Large intestine (tissue), 12 donors: ENCODE measurements at places on chromosomes 2 and 18. TPM values are rescaled to one million over a fixed set of nuclear protein-coding genes. Genes with fewer than 3 reads are reported as not detected.
A peak's percentile ranks its signal among the peaks of the same experiment; 100 is the strongest.

- no peak overlapping the region for H3K4me3 ChIP-seq
- peak overlapping the region; percentile 92 for H3K27ac ChIP-seq
- no peak for DNase-seq
- H3K27me3 ChIP-seq: no peaks in the 10 kb centered on the region
- peaks cover 50% of the 10 kb centered on the region for H3K36me3 ChIP-seq
Measured at GRCh38 chr18:48933578-48934414, 17.0 kb downstream of the SMAD7 start.

- peaks cover 1% of the 10 kb centered on the region for H3K27me3 ChIP-seq
- no peaks in the 10 kb centered on the region for H3K4me1 ChIP-seq
- no peak overlapping the region for H3K27ac ChIP-seq
- no peak overlapping the region for H3K4me3 ChIP-seq
- no peaks in the 10 kb centered on the region for H3K36me3 ChIP-seq
Measured at GRCh38 chr2:46290078-46290477, 7.1 kb upstream of the EPAS1 start.

GRCh38 chr2:145108959-145109710 lies 589.2 kb upstream of the ZEB2 start:
- no peaks in the 10 kb centered on the region for H3K36me3 ChIP-seq
- DNase-seq: no peak
- H3K4me1 ChIP-seq: no peaks in the 10 kb centered on the region

DNA sequence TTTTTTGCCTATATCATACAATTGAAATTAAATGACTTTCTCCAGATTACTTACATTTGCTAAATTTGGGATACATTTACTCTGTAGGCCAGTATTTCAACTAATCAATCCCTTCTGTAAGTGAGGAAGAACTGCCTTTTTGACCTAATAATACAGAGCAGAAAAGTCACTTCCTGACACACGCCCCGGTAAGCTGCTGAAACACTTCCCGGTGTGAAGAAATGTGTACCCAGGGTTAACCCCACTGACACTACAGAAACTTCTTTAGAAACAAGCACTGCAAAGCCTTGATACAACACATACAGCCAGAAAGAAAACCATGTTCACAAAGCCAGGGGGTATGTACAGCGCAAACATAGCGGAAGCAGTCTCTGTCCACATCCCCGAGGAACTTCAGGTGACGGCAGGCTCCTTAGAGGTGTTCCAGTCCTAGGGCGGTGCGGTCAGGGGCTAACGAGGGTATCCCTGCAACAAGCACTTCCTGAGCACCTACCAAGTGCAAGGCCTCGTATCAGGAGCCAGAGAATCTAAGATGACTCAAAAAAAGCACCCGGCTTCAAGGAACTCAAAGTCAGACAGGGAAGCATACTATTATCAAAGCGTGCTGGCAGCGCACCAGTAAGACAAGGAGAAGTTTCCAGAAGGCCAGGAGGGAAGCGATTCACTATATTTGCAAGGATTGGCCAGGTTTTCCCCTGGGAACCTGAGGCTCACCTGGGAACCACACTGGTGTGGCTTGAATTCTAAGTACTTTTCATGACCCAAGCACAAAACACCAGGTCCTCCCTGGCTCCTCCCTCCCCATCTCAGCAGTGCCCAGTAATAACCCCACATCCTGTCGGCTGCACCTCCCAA lies 46.6 kb downstream of the ZNF516 start:
- peaks cover 6% of the 10 kb centered on the region for H3K4me1 ChIP-seq
- H3K36me3 ChIP-seq: peaks cover 3% of the 10 kb centered on the region
- H3K4me3 ChIP-seq: no peak overlapping the region
- DNase-seq: no peak
- H3K27ac ChIP-seq: peak overlapping the region; percentile 9

GRCh38 chr2:26123426-26123825 lies 49.5 kb upstream of the GAREM2 start:
- H3K36me3 ChIP-seq: peaks cover 11% of the 10 kb centered on the region
- no peak overlapping the region for H3K27ac ChIP-seq

DNA sequence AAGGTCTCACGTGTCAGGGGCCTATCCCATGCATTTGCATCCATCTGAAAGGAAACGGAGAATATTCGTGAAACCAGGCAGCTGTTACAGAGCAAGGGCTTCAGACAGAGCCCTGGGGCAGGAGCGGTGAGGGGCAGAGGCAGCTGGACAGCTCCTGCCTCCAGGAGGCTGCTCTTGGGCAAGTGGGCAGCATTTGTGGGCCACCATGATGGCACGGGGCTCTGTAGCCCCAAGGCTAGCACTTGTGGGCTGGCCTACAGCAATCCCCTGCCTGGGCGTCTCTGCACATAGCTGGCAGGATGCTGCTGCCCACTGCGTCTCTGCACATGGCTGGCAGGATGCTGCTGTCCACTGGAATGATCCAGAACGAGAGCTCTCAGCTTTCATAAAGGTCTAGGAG lies 52.8 kb upstream of the PTMA start:
- H3K27ac ChIP-seq: no peak overlapping the region
- no peaks in the 10 kb centered on the region for H3K36me3 ChIP-seq
- H3K4me1 ChIP-seq: peaks cover 19% of the 10 kb centered on the region
- no peak overlapping the region for H3K4me3 ChIP-seq
- H3K27me3 ChIP-seq: no peaks in the 10 kb centered on the region

GRCh38 chr18:43651057-43651456 lies 373.8 kb upstream of the SYT4 start:
- no peak overlapping the region for H3K27ac ChIP-seq
- no peak overlapping the region for H3K4me3 ChIP-seq
- H3K27me3 ChIP-seq: no peaks in the 10 kb centered on the region
- no peaks in the 10 kb centered on the region for H3K4me1 ChIP-seq
- no peak for DNase-seq

DNA sequence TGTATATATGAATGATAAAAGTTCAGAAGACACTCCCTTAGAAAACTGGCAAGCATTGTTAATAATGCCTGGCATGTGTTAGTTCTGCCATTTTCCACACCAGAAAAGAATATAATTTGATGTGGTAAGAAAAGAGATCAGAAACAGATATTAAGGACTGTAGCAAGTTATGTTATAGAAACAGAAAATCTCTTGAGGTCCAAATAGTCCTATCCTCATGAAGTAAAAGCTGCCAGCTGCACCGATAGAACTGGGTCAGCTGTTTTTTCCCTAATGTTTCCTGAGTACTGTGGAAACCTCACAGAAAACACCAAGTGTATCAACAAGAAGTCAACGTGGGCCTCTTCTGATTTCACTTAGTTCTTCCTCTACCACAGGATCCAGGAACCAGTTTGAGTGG lies 56.9 kb upstream of the SDC1 start:
- H3K4me3 ChIP-seq: no peak overlapping the region
- H3K27me3 ChIP-seq: no peaks in the 10 kb centered on the region
- DNase-seq: no peak
- H3K4me1 ChIP-seq: no peaks in the 10 kb centered on the region

DNA sequence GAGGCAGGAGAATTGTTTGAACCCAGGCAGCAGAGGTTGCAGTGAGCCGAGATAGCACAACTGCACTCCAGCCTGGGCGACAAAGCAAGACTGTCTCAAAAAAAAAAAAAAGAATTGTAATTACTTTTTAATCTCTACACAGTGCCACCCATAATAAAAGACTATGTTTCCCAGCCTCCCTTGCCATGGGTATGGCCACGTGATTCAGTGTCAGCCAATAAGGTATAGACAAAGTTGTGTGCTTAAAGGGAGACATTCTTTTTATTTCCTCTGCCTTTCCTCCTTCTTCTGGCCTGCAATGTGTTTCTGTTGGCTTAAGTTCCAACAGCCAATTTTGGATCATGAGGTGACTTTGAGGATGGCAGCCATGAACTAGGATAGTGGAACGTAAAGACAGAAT lies 406.9 kb downstream of the LNPK start:
- H3K36me3 ChIP-seq: no peaks in the 10 kb centered on the region
- H3K4me1 ChIP-seq: no peaks in the 10 kb centered on the region
- no peak overlapping the region for H3K27ac ChIP-seq
- no peak overlapping the region for H3K4me3 ChIP-seq
- H3K27me3 ChIP-seq: no peaks in the 10 kb centered on the region

DNA sequence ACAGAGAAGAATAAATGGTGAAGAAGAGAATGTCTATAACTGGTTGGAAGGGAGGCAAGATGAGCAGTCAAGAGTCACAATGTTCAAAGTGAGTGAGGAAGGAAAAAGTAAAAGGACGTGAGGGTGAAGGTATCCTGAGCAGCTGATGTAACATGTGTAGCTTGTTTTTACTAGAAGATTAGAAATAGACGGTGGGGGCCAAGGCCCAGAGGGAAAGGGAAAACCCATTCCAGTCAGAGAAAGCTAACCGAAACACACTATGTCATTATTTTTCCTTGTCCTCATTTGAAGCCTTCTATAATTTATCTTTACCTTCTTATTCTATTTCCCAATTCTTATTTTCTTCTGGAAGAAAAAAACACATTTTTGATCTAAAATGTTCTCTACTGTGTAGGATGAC lies 176.6 kb downstream of the THADA start:
- no peak overlapping the region for H3K4me3 ChIP-seq
- peaks cover 13% of the 10 kb centered on the region for H3K4me1 ChIP-seq
- H3K27me3 ChIP-seq: no peaks in the 10 kb centered on the region
- DNase-seq: no peak
- no peak overlapping the region for H3K27ac ChIP-seq
- H3K36me3 ChIP-seq: no peaks in the 10 kb centered on the region

DNA sequence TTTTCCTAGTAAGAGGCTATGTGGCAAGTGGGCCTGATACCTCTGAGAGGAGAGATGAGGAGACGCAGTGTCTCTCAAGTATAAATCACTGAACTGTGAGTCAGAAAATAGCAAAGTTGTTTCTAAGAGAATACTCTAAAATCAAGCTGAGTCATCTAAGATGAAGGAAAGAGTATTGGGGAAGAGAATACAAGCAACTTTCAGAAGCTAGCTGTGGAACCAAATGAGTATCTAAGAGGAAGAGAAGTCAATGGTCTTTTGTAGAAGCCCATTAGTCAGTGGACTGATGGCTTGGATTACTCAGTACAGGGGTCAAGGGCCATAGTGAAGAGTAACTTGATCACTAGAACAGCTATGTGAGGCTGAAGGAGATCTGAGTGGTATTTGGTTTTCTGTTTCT lies 2.7 kb upstream of the DCC start:
- H3K4me1 ChIP-seq: peaks cover 3% of the 10 kb centered on the region
- no peak overlapping the region for H3K4me3 ChIP-seq
- H3K36me3 ChIP-seq: no peaks in the 10 kb centered on the region
- peaks cover 42% of the 10 kb centered on the region for H3K27me3 ChIP-seq

DNA sequence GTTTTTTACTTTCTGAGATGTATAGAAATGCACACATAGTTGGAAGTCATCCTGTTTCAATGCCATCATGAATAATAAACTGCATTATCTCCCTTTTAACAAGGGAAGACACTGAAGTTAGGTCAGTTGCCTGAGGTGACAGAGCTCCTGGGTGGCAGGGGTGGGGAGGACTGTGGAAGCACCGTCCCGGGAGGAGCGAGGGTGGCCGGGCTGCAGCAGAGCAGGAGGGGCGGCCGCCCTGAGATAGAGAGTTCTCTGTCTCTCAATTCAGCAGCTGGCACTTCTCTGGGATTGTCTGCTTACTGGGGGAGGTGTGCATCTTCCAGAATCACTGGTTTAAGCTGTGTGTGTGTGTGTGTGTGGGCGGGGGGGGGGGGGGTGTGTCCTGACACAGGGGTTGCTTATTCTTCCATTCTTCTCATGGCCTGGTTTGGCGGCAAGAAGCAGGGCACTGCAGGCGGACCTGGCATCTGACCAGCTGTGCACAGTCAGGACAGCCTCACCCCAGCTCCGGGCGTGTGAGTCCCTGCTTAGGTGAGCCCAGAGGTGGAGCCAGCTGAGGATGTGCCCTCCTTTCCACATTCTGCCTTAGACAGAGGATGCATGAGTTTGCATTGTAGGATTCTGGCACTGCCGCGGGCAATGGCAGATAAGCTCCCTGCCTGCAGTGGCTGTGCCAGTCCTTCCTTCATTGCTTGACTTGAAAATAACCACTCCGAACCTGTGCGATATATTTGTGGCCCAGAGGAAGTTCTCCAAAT lies 40.4 kb downstream of the VWA3B start:
- H3K27me3 ChIP-seq: peaks cover 2% of the 10 kb centered on the region
- DNase-seq: no peak
- no peaks in the 10 kb centered on the region for H3K4me1 ChIP-seq
- no peaks in the 10 kb centered on the region for H3K36me3 ChIP-seq

DNA sequence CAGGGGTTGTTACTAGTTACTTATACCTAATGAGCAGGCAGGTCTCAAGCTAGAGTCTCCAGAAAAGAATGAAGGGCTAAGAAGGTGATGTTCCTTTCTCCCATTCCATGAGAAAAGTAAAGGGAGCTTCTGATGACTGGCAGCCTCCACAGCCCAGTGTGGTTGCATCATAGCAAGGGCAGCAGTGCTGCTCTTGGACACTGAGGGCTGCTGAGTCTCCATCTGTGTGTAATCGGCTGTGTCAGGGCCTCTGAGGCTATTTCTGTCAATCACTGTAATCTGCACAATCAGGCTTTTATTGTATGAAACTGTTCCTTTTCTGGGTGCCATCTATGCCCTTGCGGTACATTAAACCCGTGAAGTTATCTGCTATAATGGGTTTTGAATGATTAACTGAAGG lies 164.1 kb upstream of the FBXO11 start:
- no peak for DNase-seq
- peaks cover 3% of the 10 kb centered on the region for H3K27me3 ChIP-seq
- no peaks in the 10 kb centered on the region for H3K4me1 ChIP-seq
- H3K4me3 ChIP-seq: no peak overlapping the region

- H3K27ac ChIP-seq: no peak overlapping the region
- H3K36me3 ChIP-seq: no peaks in the 10 kb centered on the region
- H3K4me1 ChIP-seq: no peaks in the 10 kb centered on the region
- DNase-seq: no peak
Measured at GRCh38 chr2:121058852-121059558, 226.0 kb downstream of the TFCP2L1 start.

DNA sequence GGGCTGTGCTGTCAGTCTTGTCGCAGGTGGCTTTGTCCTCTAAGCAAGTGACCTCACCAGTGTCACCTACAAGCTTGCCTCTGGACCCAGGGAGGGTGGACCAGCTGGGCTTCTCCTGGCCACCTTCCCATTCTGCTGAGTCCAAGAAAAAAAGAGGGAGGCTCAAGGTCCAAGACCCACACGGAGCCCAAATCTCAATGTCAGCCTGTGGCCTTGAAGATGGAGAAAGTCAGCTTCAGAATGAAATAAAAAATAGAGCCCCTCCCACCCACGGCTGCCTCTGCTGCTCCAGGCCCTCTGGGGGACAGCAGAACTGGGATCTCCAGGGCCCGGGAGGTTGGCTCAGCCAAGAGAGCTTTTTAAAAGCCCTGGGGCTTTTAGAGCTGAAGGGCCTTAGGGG lies 145.9 kb downstream of the TNS1 start:
- H3K36me3 ChIP-seq: peaks cover 9% of the 10 kb centered on the region
- H3K27ac ChIP-seq: no peak overlapping the region
- H3K4me1 ChIP-seq: peaks cover 19% of the 10 kb centered on the region
- no peak overlapping the region for H3K4me3 ChIP-seq
- DNase-seq: no peak
- H3K27me3 ChIP-seq: no peaks in the 10 kb centered on the region

GRCh38 chr2:150109912-150110311 lies 377.6 kb downstream of the RND3 start:
- no peak overlapping the region for H3K4me3 ChIP-seq
- no peaks in the 10 kb centered on the region for H3K4me1 ChIP-seq
- H3K27me3 ChIP-seq: no peaks in the 10 kb centered on the region
- no peaks in the 10 kb centered on the region for H3K36me3 ChIP-seq
- H3K27ac ChIP-seq: no peak overlapping the region

Gene SNTG2
- polyA plus RNA-seq: 0.48 TPM

Gene NAT8
- 0.46 TPM for polyA plus RNA-seq

Gene CYBRD1
- polyA plus RNA-seq: 25.5 TPM

Gene ZSWIM2
- not detected for polyA plus RNA-seq

Gene CCDC178
- polyA plus RNA-seq: 0.36 TPM
